ENCODE measurements at places on chromosomes 6 and 20.

- DNase-seq, result no peak
Measured at GRCh38 chr6:30231067-30231466, 17.9 kb upstream of the TRIM26 start.

DNA sequence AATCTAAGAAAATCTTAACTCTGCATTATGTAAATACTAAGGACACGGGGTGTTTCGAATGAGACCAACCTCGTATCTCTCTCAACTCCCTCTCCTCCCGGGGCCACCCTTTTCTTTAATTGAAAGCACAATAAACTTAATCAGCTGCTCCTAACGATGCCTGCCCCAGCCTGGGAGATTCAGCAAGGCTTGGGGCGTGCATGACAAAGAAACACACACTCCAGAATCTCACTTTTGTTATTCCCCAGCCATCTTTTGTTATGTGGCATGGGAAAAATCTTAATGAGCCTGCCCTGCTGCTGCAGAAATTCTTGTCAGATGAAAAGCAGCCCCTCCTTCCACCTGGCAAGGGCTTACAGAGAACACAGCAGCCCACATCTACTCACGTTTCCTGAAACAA lies 117.4 kb downstream of the TTLL2 start:
- no peak for DNase-seq

- DNase-seq, result no peak
Measured at GRCh38 chr20:63318391-63319163, 25.6 kb downstream of the COL20A1 start.

DNA sequence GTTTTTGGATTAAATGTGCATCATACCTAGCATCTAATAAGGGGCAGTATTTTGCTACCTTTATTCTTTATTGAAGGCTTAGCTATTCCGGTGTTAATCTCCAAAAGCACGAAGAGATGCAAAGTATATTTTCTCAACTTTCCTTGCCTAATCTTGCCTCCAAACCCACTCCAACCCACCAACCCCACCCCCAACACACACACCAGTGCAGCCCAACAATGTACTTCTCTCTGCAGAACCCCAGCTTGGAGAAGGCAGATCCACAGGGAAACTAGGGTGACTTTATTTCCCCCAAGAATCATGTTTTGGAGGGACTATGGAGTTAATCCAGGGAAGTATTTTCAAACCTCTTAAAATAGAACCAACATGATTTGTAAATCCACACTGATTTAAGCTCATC lies 73.6 kb downstream of the ZMYND8 start:
- DNase-seq, result no peak

DNA sequence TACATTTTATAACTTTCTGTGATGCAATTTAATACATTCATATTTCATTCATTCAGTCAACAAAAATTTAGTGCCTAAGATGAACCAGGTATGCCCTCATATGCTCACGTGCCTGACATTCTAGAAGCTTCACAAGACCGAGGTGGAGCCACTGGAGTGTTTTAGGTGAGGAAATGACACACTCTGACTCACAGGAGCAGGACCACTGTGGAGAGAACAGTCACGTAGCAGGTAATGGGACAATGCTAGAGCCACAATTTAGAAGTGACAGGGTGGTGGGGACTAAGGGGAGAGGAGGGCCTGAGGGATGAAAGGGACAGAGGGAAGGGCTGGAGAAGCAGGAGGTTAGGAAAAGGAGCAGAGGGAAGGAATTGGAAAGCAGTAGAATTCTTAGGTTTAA lies 17.6 kb upstream of the HLA-A start:
- peak; percentile 46 for DNase-seq

DNA sequence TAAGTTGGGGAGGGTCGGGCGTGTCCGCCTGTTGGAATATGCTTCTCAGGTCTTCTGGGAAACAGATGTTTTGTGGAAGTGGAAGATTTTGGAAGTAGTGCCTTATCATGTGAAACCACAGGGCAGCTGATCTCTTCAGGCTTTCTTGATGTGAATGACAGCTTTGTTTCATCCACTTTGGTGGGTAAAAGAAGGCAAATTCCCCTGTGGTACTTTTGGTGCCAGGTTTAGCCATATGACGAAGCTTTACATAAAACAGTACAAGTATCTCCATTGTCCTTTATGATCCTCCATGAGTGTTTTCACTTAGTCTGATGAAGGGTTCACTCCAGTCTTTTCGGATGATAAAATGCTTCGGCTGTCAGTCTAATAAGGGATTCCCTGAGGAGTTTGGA lies 4.6 kb downstream of the IRF4 start:
- DNase-seq, result no peak

- no peak for DNase-seq
Measured at GRCh38 chr6:14365393-14365792, 247.8 kb downstream of the CD83 start.

DNA sequence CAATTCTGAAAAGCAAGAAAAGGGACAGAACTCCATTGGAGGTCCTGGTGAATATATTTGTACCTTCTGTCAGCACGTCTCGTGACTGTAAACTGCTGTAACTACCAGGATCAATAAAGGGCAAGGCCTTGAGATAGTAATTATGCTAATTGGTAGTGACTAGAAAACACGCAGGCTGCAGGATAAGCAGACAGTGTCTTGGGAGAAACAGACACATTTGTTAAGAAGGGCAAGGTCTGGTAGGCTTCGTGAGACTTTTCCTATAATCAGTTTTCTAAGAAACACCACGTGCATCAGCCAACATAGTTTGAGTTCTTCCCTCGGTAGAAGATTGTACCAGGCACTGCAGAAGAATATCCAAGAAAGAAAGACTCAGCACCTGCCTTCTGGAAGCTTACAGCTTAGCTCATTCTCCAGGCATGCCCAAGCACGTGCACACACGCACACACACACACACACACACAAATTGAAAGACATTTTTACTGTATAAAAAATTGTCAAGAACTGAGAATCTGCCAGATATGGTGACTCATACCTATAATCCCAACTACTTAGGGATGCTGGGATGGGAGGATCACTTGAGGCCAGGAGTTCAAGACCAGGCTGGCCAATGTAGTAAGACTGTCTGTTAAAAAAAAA lies 167.0 kb upstream of the SASH1 start:
- no peak for DNase-seq

- no peak for DNase-seq
Measured at GRCh38 chr6:107598091-107598490, 108.2 kb downstream of the SOBP start.

DNA sequence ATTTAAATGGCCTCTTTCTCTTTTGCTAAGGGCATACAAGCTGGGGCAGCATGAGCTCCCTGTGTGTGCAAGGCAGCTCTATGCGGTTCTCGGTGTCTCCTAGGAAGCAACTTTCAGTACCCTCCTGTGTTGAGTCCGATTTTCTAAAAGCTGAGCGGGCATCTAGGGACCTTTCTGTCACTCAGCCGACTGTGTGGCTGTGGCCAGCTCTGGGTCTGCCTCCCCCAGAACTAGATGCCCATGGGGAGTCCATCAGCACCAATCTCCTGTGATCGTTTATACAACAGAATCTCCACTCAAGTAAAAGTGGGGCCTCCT lies 7.5 kb downstream of the NELFCD start:
- no peak for DNase-seq

DNA sequence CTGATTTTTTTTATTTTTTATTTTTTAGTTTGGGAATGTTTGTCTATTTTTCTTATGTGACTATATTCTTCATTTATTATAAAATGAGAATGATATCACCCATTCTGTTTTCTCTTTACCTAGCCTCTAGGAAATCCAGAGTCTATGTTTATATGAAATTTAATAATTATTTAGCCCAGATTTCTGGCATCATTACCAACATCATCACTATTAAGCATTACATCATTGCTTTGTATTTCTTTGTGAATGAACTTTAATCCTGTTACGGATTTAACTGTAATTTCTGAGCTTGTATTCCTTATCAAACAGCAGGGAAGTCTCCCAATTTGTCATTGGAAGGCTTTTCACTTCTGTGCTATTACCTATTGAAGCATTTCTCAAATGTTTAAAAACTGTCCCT lies 72.7 kb upstream of the NOX3 start:
- no peak for DNase-seq

GRCh38 chr6:28758046-28758817 lies 165.6 kb downstream of the TRIM27 start:
- no peak for DNase-seq

DNA sequence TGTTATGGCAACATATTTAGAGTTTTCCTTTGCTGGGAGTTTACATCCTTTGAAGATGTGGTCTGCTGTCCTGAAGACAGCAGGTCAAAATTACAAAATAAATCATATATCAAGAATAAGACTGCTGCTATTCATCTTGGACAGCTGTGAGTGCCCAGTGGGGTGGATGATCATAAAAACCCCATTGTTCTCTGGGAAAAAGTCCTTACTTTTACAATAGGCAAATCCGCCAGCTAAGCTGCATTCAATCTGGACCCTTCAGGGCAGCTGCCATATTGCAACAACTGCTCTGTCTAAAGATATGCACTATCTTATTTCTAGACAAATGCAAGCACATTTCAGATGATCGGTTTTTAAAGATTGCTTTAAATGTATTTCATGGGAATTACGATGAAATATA lies 19.4 kb downstream of the CASS4 start:
- DNase-seq, result no peak

GRCh38 chr20:23879811-23880374 lies 345 bp upstream of the CST5 start:
- no peak for DNase-seq

- DNase-seq, result no peak
Measured at GRCh38 chr6:76435174-76435573, 362.7 kb upstream of the IMPG1 start.

DNA sequence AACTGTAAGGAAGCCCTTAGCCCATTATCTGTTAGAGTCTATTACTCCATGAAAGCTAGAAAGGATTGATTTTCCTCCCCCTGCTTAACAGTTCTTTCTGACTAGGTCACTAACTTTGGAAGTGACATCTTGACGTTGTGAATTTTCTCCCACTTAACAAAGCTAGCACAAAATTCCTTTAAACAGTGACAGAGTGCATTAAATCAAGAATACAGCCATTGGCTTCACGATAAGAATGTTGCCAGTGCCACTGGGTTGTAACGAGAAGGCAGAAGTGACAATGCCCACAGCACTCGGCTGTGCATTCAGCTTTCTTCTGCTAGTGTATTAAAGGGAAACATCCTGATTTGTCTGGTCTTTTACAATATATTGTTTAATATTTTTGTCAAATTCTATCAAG lies 182.7 kb upstream of the DTNBP1 start:
- DNase-seq, result no peak

GRCh38 chr6:159933077-159933476 lies 35.8 kb upstream of the IGF2R start:
- DNase-seq, result no peak

DNA sequence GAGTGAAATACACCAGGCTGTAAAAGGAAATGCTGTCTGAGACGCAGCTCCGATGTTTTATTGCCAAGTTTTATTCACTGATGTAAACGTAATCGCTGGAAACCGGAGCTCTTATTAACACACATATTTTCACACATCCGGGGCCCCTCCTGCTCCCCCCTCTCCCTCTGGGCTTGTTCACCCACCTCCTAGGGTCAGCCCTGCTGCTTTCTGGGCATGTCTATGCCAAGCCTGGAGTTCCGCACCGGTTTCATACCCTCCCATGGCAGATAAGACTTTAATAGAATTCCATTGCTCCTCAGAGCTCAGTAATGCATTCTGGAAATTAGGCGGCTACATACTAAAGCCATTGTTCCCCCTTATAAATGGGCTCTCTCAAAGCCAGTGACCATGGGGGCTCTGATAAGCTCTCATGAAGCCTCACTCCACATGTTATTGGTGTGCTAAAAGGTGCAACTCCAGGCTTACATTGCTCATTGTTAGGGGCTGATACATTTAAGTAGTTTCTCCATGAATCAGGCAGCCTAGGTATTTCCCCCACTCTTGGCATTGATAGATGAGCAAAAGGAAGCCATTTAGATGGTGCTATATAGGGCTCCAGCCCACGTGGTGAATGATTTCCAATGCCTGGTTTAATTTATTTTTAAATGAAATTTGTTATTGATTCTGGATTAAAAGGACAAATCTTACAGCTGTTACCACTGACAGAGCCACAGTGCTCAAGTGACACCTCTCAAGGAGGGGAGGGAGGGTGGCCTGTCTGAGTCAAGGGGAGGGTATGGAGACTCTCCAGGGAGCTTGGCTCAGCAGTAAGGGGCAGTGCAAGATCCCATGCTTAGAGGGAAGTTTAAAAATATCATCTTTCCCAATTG lies 4.5 kb upstream of the VSTM2L start:
- DNase-seq, result no peak

GRCh38 chr6:151130329-151130728 lies 109.4 kb upstream of the AKAP12 start:
- no peak for DNase-seq

GRCh38 chr6:6869094-6869493 lies 238.7 kb upstream of the RREB1 start:
- DNase-seq, result no peak

DNA sequence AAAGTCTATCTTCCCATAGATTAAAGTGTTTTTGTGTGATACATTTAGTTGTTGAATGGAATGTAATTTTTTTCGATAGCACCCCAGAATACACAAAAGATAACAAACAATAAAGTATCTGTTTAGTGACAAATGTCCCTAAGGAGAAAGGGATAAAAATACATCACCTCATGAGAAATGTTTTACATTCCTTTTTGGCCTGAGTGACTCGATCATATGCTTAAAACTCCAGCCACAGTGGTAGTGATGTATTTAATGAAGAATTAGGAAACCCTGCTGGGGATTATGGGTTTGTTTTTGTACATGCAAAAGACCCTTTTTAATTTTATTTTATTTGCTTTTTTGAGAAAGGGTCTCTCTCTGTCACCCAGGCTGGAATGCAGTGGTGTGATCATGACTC lies 4.3 kb upstream of the SGK1 start:
- DNase-seq, result no peak

- no peak for DNase-seq
Measured at GRCh38 chr6:26028746-26029569, 58.3 kb upstream of the HFE start.

GRCh38 chr20:62217913-62218773 lies 1.9 kb downstream of the HRH3 start:
- no peak for DNase-seq

GRCh38 chr20:62365814-62366369 lies 1.2 kb downstream of the LAMA5 start:
- DNase-seq, result no peak

- no peak for DNase-seq
Measured at GRCh38 chr6:144330017-144330987, 45.2 kb downstream of the UTRN start.

GRCh38 chr6:119323478-119323877 lies 26.1 kb downstream of the MAN1A1 start:
- no peak for DNase-seq

- DNase-seq, result peak; percentile 19
Measured at GRCh38 chr6:39865011-39865888, 69.0 kb downstream of the MOCS1 start.

GRCh38 chr6:106446287-106446885 lies 85.9 kb downstream of the CRYBG1 start:
- no peak for DNase-seq
